Psoas muscle (tissue), 8 donors: ENCODE measurements at places on chromosomes 13 and 19. TPM values are rescaled to one million over a fixed set of nuclear protein-coding genes. Genes with fewer than 3 reads are reported as not detected.

Gene ARRDC5
- not detected for total RNA-seq

Gene PRKCG
- total RNA-seq: not detected

DNA sequence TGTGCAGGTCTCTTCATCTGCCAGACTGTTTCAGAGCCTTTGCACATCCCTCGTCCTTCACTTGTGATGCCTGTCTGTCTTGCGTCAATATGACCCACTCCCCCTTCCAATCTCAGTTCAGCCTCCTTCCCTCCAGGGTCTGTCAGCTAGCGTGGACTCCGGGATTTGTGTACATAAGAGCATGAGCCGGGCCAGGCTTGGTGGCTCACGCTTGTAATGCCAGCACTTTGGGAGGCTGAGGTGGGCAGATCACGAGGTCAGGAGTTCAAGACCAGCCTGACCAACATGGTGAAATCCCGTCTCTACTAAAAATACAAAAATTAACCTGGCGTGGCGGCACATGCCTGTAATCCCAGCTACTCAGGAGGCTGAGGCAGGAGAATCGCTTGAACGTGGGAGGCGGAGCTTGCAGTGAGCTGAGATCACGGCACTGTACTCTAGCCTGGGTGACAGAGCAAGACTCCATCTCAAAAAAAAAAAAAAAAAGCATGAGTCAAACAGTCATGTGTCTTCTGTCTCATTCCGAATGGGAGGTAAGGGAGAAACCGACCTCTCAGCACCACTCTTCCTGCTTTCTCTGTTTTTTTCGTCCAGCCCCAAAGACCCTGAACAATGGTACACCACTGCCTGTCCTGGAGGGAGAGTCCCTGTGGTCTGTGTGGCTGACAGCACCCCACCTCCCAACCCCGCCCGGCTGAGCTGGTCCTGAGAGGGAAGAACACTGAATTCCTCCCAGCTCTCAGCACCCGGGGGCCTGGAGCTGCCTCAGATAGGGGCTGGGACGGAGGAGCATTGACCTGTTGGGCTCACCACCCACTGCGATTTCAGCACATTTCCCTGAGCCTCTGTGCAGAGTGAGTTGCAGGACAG lies 2.4 kb upstream of the SIGLEC9 start:
- no peaks in the 10 kb centered on the region for H3K27me3 ChIP-seq
- no peak overlapping the region for H3K27ac ChIP-seq
- H3K4me3 ChIP-seq: no peak overlapping the region
- DNase-seq: no peak
- no peaks in the 10 kb centered on the region for H3K36me3 ChIP-seq

DNA sequence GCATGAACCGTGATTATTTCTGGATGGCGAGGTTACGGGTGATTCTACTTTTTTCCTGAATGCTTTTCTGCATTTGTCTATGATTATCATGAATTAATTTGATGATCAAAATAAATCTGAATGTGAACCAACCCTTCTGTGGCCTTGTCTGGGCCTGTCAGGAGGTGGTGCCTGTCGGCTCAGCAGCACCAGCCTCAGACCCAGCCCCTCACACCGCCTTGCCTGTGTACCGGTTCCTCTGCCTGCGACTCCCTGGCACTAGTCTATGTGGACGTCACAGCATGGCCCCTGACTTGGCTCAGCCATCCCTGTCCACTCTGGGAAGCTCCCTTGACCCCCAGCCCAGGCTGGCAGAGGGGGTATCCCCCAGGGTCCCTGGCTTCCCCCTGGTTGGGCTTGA lies 15.5 kb upstream of the RABAC1 start:
- H3K4me3 ChIP-seq: no peak overlapping the region
- DNase-seq: no peak
- H3K4me1 ChIP-seq: no peaks in the 10 kb centered on the region
- H3K27me3 ChIP-seq: peaks cover 9% of the 10 kb centered on the region

DNA sequence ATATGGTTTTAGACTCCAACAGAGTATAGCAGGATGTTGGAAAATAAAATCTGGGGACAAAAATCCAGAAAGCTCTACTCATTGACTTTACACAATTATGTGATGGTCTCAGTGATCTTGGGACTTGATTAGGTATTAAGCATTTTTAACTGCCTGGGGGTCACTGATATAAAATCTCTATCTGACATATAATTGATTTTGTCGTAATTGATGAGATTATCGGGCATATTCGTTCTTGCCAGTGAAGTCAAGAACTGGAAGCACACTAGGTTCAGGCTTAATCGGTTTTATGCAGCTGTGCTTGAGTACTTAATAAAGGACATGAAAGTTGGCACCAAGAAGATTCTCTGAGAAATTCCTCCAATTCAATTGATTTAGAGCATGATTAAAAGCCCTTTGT lies 390.7 kb downstream of the DCT start:
- H3K36me3 ChIP-seq: no peaks in the 10 kb centered on the region
- H3K4me1 ChIP-seq: no peaks in the 10 kb centered on the region
- DNase-seq: no peak
